ENCODE measurements at places on chromosomes 1 and 21. TPM values are rescaled to one million over a fixed set of nuclear protein-coding genes. Genes with fewer than 3 reads are reported as not detected.

Gene C1QTNF12
- total RNA-seq, result 2.0 TPM

Gene CYYR1
- total RNA-seq, result not detected

Gene REN
- not detected for total RNA-seq

Gene NEGR1
- total RNA-seq, result 19.2 TPM

Gene PLA2G2D
- not detected for total RNA-seq

Gene FHL3
- 20.4 TPM for total RNA-seq

Gene METTL18
- total RNA-seq, result 11.2 TPM

Gene CYP4X1
- 0.21 TPM for total RNA-seq

Gene SAMSN1
- total RNA-seq, result 1.5 TPM

Gene SELL
- total RNA-seq, result 12.1 TPM

Gene CA6
- total RNA-seq, result not detected

Gene RGS13
- total RNA-seq, result not detected

Gene ZRANB2
- total RNA-seq, result 78.4 TPM

Gene PROK1
- not detected for total RNA-seq
